Osteoblast (primary cell): ENCODE measurements at places on chromosomes 16 and 17.
A peak's percentile ranks its signal among the peaks of the same experiment; 100 is the strongest.

DNA sequence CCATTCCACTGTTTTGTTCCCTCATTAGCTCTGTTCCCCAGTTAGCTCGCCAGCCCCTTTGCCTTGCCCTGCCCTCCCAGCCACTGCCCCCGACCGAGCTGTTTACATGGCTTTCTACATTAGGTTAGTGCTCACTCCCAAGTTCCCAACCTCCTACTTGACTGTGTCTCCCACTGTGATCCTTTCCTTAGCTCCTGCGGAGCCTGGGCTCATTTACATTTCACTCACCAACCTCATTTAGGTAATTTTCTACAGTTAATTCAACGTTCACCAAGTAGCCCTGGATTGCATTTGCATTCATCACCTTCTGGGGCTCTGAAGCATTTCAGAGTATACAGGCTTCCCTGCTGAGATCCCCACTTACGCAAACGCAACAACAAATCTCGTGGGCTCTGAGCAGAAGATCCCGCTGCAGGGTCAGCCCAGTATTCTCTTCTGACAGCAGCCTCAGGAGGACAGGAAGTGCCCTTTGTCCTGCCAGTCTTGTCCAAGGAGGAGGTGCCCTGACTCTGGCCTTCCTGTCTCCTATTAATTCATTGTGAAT is 325.8 kb upstream of the CCL2 start:
- H3K36me3 ChIP-seq = no peaks in the 10 kb centered on the region
- no peak overlapping the region for H3K4me3 ChIP-seq
- DNase-seq = no peak
- no peaks in the 10 kb centered on the region for H3K4me1 ChIP-seq
- no peaks in the 10 kb centered on the region for H3K27me3 ChIP-seq

GRCh38 chr16:30609002-30609925 is 925 bp downstream of the ZNF689 start:
- H3K27me3 ChIP-seq = no peaks in the 10 kb centered on the region
- H3K4me1 ChIP-seq = peaks cover 10% of the 10 kb centered on the region
- peak overlapping the region; percentile 89 for H3K4me3 ChIP-seq
- peak overlapping the region; percentile 88 for H3K27ac ChIP-seq
- H3K36me3 ChIP-seq = peaks cover 14% of the 10 kb centered on the region

DNA sequence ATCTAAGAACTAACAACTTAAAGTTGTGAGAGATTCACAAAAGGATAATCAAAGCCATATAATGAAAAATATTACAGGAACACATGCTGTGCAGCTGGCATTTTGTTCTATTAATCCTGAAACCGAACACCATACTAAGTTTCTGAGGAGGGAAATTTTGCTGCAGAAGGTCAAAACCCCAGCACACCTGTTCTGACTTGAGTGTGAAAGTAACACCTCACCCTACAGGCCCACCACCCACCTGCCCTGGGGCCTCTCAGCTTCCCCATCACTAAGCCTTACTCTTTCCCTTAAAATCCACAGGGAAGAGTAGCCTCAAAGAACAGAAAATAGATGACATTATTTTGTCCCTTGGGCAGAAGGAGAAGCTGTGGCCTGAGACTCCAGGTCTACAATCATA is 44.8 kb downstream of the STAT5A start:
- H3K36me3 ChIP-seq = peaks cover 67% of the 10 kb centered on the region
- no peaks in the 10 kb centered on the region for H3K27me3 ChIP-seq
- H3K4me1 ChIP-seq = peaks cover 21% of the 10 kb centered on the region
- DNase-seq = no peak

- DNase-seq = peak; percentile 79
- no peaks in the 10 kb centered on the region for H3K4me1 ChIP-seq
- H3K27me3 ChIP-seq = no peaks in the 10 kb centered on the region
- H3K27ac ChIP-seq = no peak overlapping the region
- no peak overlapping the region for H3K4me3 ChIP-seq
- no peaks in the 10 kb centered on the region for H3K36me3 ChIP-seq
These were observed 14.2 kb downstream of the ANKFY1 start for GRCh38 chr17:4249452-4250029.

DNA sequence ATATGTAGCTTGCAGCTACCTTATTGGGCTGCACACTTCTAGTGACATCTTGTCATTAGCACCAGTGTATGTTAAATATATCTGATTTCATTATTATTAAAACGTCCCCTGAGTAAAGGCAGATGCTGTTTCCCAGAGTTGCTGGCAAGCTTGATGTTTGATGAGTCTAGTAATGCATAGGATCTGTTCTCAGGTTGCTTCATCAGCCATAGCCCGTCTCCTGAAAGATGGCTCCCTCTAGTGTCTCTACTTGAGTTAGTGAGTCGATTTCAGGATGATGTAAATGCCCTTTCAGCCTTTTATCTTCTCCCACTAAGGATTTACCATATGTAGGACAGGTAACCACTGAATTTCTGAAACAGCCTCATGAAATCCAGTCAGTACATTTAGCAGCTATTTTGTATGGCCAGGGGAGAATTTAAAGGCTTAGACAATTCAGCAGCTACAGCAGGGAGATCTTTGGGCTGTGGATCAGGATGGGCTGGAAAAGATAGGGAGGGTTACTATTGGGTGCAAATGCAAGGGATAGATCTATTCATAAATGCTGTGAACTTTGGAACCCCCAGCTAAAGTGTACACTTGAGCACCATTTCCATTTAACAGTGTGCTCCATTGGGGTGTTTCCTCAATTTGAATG is 376.3 kb downstream of the CNTNAP4 start:
- H3K27ac ChIP-seq = no peak overlapping the region
- H3K4me1 ChIP-seq = no peaks in the 10 kb centered on the region
- H3K27me3 ChIP-seq = no peaks in the 10 kb centered on the region
- H3K36me3 ChIP-seq = no peaks in the 10 kb centered on the region

DNA sequence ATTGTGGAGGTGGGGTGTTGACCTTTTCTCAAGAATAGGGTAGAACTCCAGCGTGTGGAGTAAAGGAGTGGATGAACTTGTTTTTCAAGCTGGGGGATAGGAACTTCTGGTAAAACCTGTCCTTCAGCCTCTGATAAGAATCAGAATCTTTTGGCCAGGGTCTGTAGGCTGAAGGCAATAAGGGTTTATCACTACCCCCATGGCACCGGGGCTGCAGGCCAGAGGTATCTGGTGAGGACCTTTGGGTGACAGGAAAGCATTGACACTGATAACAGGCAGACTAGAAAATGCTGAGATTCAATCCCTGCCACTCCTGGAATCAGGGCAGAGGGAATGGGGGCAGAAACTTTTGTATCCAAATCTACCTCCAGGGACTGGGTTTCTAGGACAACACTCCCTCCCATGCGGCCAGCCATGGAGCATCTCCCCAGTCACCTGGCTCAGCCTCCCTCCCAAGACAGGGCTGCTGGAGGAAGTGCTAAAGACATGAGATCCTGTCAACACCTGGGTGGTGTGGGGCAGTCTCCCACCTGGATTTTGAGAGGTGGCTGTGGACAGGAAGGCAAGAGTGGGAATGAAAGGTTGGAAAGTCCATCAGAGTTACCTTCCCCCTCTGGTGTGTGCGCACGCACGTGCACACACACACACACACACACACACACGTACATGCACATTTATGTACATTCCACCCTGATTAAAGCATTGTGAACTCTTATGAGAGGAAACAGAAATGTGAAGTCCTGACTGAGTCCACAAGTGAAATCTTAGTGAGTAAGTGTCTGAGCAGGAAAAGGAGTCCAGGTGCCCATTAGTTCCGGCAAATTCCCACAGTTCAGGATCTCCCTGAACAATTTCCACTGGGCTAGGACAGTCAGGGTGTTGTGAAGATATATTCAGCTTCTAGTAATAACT is 53.1 kb upstream of the MARCHF10 start:
- no peak overlapping the region for H3K27ac ChIP-seq
- peaks cover 12% of the 10 kb centered on the region for H3K4me1 ChIP-seq
- no peaks in the 10 kb centered on the region for H3K36me3 ChIP-seq
- no peak overlapping the region for H3K4me3 ChIP-seq

DNA sequence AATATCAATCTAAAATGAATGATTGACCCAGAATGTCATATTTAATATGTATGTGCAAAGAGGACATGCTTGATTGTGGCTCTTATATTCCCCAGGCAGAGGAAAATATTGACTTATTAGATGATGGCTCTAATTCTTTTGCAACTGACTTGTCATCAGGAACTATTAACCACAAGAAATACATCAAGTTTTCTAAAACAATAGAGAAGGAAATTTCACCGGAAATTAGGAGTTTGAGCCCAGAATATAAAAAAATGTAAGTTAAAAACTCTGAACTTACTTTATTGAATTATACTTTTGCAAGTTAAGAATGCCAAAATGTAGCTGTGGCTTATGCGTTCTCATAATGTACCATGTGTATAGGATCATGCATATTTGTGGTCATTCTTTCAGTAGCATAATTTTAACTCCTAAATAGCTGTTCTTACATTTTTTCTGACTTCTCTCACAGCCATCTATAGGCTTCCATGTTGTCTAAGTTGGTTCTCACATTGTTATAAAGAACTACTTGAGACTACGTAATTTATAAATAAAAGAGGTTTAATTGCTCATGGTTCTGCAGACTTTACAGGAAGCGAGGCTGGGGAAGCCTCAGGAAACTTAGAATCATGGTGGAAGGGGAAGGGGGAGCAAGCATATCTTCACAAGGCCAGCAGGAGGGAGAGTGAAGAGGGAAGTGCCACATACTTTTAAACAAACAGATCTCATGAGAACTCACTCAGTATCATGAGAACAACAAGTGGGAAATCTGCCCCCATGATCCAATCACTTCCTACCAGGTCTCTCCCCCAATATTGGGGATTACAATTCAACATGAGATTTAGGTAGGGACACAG is 11.6 kb downstream of the EFCAB13 start:
- no peaks in the 10 kb centered on the region for H3K27me3 ChIP-seq
- H3K4me3 ChIP-seq = no peak overlapping the region
- DNase-seq = no peak
- H3K36me3 ChIP-seq = no peaks in the 10 kb centered on the region
- no peak overlapping the region for H3K27ac ChIP-seq

- H3K4me3 ChIP-seq = no peak overlapping the region
- peak; percentile 37 for DNase-seq
- H3K27ac ChIP-seq = no peak overlapping the region
- H3K36me3 ChIP-seq = no peaks in the 10 kb centered on the region
- peaks cover 21% of the 10 kb centered on the region for H3K27me3 ChIP-seq
These were observed 323.3 kb upstream of the TNRC6C start for GRCh38 chr17:77635176-77635575.

DNA sequence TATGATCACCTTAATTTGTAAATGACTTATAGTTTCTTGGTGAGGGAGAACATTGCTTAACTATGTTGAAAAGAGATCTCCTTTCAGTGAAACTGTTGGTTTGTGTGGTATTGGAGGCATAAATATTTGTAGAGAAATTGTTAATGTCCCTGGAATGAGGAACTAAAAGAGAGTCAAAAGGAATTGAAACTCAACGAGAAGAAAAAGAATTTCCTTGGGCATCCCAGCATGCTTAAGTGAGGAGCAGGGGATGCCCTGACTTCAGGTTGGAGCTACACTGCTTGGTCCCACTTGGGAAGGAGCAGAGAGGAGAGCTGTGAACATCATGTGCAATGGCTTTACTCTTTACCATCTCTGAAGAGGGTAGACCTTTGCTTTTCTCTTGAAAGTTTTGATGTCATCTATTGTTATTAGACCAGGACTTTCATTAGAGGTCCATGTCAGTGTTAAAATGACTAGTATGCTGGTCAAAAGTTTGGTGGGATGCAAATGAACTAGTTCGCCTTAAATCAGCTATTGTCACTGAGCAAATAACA is 21.7 kb downstream of the KRT23 start:
- H3K4me3 ChIP-seq = no peak overlapping the region
- H3K4me1 ChIP-seq = peaks cover 31% of the 10 kb centered on the region
- DNase-seq = no peak
- no peaks in the 10 kb centered on the region for H3K27me3 ChIP-seq
- no peaks in the 10 kb centered on the region for H3K36me3 ChIP-seq

GRCh38 chr17:66713533-66714042 is 121.3 kb upstream of the CACNG5 start:
- H3K27ac ChIP-seq = no peak overlapping the region
- peaks cover 7% of the 10 kb centered on the region for H3K4me1 ChIP-seq
- H3K27me3 ChIP-seq = no peaks in the 10 kb centered on the region
- peaks cover 8% of the 10 kb centered on the region for H3K36me3 ChIP-seq

- DNase-seq = no peak
- H3K27ac ChIP-seq = no peak overlapping the region
- H3K4me1 ChIP-seq = peaks cover 41% of the 10 kb centered on the region
- no peaks in the 10 kb centered on the region for H3K36me3 ChIP-seq
- H3K4me3 ChIP-seq = no peak overlapping the region
- H3K27me3 ChIP-seq = no peaks in the 10 kb centered on the region
These were observed 104.4 kb downstream of the CMIP start for GRCh38 chr16:81548876-81549546.

GRCh38 chr17:48907713-48908046 is 527 bp upstream of the UBE2Z start:
- H3K27me3 ChIP-seq = no peaks in the 10 kb centered on the region
- H3K36me3 ChIP-seq = peaks cover 23% of the 10 kb centered on the region
- peak overlapping the region; percentile 89 for H3K27ac ChIP-seq
- H3K4me3 ChIP-seq = peak overlapping the region; percentile 76
- peaks cover 38% of the 10 kb centered on the region for H3K4me1 ChIP-seq
- peak; percentile 91 for DNase-seq

DNA sequence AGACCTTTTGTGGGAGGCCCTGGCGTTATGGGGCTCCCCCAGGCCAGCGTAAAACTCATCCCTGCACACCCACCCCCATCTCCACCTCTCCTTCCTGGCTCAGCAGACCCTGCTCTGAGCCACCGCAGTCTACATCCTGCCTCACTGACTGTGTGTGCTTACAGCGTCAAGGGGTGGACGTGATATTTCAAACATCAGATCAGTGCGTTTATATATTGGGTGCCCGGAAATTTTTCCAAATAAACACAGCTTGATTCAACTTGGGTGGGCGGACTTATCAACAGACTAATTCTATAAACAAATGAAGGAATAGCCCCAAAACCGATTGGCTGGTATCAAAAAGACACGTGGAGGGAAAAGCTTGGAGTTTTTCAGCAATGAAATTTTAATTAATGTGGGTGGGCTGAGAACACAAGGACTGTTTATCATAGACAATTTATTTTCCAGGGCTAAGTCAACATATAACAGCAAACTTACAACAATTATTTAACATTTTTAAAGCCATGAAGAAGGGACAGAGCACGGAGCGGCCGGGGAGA is at the start of gene FOXL1:
Gene FOXL1 (plus strand): TSS at position 489 of the 539 bp plus-strand sequence. CDS start 175 bp downstream, outside the sequence.
- H3K27me3 ChIP-seq = no peaks in the 10 kb centered on the region
- peak; percentile 30 for DNase-seq
- H3K36me3 ChIP-seq = peaks cover 42% of the 10 kb centered on the region
- H3K27ac ChIP-seq = peak within 1 kb of the TSS; percentile 96
- peaks cover 14% of the 10 kb centered on the region for H3K4me1 ChIP-seq
